ENCODE measurements at places on chromosomes 7 and 10.

GRCh38 chr7:18313965-18314364, 181.6 kb upstream of the HDAC9 start:
- no peak for DNase-seq

DNA sequence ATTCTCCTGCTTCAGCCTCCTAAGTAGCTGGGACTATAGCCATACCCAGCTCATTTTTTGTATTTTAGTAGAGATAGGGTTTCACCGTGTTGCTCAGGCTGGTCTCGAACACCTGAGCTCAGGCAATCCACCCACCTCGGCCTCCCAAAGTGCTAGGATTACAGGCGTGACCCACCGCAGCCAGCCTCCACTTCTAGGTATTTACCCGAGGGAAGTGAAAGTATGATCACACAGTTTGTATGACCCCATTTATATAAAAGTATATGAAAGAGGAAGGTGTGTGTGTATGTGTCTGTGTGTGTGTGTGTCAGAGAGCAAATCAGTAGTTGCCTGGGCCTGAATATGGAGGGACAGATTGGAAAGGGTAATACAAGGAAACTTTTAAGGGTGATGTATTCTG, 2.0 kb upstream of the PURB start:
- no peak for DNase-seq

GRCh38 chr7:15104411-15105092, 202.0 kb upstream of the DGKB start:
- no peak for DNase-seq

DNA sequence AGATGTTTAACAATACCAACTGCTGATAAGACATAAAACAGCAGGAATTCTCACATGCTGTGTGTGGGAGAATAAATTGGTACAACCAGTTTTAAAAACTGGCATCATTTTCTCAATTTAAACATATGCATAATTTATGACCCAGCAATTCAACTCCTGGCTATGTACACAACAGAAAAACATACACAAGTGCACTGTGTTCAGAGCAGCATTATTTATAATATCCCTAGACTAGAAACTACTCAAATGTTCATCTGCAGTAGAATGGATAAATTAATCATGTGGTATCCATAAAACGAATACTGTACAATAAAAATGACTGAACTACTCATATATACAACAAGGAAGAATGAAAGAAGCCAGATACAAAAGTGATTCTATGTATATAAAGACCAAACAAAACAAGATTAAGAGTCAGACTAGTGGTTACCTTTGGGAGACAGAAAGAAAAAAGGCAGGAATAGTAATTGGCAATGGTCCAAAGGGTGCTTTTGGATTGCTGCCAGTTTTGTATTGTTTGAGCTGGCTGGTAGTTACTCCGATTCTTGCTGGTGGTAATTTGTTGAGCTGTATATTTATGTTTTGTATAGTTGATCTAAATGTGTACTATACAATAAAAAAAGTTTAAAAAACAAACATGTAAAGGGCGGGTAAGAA, 306.0 kb downstream of the TFEC start:
- no peak for DNase-seq

GRCh38 chr7:137743021-137743420, 103.8 kb downstream of the DGKI start:
- DNase-seq = no peak

DNA sequence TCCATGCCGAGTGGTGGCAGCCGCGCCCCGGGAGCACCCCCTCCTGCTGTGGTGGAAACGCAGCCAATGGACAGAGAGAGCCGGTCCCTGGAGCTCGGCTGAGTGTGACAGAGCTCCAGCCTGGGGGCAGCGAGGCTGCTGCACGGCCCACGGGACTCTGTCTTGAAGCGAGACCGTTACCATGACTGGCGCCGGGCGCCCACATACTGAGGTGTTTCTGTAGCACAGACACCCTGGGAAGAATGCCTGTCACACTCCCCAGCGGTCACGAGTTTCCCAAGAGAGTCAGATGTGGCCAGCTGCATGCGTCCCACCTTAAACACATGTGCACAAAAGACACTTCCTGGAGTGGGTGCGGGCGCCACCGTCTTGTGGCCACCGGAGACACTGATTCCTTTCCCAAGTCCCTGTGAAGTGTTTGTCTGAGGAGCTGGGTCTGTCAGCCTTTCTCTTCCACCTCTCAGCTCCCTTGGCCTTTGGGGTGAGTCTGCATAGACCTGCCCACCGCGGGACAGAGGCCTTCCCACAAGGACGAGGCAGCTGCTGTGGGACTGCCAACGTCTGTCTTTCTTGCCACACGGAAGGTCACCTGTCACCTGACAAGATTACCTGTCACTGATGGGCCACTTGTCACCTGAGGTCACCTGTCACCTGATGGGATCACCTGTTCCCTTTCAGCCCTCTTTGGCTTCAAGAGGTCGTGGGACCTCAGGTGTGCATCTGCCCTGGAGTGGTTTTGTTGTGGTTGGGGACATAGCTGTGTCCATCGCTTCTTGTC, 94.6 kb downstream of the DNAJB6 start:
- DNase-seq = no peak

- no peak for DNase-seq
Measured at GRCh38 chr7:11835260-11835659, 3.3 kb upstream of the THSD7A start.

- DNase-seq = no peak
Measured at GRCh38 chr10:19815731-19816410, 361 bp upstream of the PLXDC2 start.

DNA sequence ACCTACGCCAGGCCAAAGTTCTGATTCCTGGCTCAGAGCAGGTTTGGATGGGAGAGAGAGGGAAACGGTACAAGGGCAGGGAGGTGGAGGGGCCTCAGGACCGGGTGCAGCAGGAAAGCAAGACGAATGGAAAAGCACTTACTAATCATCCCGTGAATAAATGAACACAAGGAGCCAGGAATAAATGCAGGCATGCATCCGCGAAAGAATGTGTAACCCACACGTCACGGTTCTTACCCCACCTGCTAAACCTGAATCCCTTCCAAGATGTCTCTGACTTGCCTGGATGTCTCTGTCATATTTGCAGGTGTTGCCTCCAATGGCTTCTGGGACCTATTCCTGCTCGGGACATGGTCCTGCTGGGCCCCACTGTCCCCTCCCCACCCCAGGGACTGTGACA, 335.2 kb upstream of the RNF32 start:
- DNase-seq = no peak

DNA sequence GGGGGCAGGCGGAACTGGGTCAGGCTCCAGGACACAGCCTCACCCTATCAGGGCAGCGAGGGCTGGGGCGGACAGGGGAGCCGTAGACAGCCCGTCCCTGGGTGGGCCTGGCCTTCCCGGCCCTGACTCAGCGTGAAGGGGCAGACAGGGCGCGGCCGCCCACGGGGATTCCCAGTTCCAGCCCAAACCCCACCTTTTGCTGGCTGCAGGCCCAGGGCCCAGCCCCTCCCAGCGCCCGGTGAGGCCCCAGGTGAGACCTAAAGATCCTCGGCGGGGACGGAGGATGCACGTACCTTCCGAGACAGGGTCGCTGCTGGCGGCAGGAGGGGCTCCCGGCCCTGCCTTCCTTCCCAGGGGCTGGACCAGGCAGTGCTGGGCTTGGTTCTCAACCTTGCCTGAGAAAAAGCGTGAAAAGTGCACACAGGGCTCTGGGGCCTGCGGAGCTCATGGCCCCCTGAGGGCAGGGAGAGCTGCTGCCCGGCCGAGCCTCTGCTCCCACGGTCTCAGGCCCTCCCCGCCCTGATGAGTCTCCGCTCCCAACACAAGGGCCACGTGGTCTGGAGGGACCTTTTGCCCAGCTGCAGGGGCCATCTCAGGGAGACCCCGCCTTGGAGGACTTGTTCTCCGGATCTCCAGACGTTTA, 43.9 kb upstream of the DNAJB6 start:
- DNase-seq = no peak

DNA sequence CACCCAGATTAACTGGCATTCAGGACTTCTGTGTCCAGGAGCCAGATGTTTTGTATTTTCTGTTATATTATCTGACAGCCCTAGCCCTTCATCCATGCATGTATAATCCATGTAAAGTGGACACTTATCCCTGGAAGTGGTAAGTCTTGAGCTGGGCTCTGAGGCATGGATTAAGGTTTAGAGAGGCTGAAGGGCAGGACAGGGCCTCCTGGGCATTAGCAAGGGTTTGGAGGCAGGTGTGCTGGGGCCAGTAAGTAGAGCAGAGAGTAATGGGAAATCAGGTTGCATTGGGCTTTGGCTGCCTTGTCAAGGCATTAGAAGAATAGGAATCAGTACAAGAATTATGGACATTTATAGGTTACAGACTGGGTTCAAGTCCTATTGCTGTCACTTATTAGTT, 138.0 kb downstream of the DYNC1I1 start:
- no peak for DNase-seq

DNA sequence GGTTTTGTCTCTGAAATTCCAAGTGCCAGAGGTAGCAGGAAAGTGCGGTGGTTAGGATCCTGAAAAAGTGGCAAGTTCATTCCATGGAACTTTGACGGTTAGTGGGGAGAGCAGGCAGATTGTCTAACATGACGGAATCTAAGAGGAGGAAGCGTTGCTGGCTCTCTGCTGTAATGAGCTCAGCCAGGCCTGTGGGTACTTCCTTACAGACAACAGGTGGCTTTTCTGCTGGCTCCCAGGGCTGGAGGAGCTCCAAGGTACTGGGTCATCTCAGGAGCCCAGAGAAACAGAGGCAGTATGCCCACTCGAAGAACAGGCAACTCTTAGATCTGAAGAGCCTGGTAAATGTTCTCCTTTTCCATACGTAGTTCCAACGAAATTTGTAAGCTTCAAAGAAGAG, 3.1 kb upstream of the AIFM2 start:
- no peak for DNase-seq

DNA sequence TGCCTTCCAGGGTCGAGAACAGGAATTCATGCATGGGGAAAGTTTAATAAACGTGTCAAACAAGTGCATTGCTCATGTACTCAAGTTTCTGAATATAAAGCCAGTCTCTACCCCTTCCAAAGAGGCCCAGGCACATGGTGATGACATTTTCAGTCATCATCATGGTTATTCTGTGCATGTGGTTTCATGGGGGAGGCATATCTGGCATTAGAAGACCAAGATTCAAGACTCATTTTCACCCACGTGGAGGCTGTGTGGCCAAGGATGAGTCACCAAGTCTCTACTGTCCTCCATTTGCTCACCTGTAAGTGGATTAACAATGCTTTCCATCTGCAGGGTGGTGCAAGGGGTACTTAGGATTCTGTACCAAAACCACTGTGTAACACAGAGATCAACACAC, 34.0 kb upstream of the CNPY1 start:
- no peak for DNase-seq

DNA sequence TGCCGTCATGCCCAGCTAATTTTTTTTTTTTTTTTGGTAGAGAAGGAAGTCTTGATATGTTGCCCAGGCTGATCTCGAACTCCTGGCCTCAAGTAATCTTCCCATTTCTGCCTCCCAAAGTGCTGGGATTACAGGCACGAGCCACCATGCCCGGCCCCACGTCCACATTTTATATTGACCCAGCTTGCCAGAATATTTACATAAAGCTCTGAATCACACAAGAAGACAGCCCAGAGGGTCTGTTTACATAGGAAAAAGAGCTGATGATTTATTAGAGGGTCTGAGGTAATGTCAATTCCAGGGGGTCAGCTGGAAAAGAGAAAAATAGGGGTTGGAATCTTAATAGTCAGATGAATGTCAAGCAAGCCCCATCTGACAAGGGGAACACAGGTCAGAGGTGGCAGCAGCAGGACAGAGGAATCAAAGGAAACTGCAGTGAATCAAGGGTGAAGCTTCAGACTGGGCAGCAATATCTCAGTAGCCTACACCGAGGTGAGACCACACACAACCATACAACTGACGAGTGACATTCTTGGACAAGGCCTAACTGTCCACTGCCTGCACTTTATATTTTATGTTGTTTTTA, 15.8 kb upstream of the SLF2 start:
- DNase-seq = no peak

- no peak for DNase-seq
Measured at GRCh38 chr10:45513551-45513950, 139.5 kb downstream of the ALOX5 start.

DNA sequence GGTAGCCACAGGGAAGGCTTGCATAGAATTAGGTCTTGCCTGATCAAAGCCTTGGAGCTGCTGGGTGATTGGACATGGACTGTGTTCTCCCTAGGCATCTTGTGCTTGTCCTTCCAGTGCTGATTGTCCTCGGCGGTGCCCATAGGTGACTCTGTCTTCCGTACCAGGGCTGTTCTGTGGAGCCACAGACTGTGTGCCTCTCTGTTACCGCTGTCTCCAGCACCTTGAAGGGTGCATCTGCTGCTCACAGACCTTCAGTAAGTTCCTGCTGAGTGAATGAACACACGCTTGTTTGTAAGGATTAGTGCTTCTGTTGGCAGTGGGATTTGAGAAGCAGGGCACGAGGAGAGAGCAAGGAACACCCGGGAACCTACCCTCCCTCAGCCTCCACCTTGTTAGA, 116.7 kb downstream of the CELF2 start:
- DNase-seq = no peak

DNA sequence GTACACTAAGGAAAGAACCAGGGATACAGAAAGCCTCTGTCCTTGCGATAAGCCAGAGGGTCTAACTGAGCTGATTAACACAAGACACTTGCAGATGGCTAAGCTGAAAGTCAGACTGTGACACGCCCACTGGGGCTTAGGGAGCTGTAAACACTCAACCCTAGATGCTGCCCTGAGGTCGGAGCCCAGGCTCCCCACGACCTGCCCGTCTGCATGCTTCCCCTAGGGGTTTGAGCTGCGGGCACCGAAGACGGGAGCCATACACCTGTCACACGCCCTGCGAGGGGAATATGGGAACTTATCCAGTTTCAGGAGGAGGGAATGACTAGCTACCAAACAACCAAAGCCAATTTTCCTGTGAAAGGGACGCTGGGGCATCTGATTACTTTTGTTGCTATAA, 96.0 kb downstream of the HTR5A start:
- no peak for DNase-seq

DNA sequence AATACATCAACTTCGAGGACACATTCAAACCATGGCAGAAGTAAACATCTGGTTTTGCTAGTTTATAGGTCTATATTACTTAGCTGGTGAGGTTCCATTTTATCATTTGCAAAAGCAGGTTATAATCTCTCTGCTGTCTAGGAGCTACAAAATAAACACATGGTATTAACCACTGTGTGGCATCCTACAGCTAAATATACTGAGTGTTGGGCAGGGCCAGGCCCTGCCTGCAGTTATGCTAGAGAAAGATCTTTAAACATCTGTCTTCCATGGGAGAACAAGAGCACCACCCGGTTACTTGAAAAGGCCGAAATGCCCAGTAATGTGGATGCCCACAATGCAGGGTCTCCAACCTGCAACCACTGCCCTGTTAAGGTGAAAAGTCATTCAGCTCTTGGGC, 20.6 kb upstream of the FKBP9 start:
- DNase-seq = no peak

GRCh38 chr7:52936750-52937149, 98.7 kb upstream of the POM121L12 start:
- DNase-seq = no peak

- no peak for DNase-seq
Measured at GRCh38 chr10:119323085-119324016, 116.0 kb downstream of the GRK5 start.

Data from activated T-helper 1 cell treated with Interleukin-2 at 50 U/mL for 16 hours (primary cell).